Stimulated activated CD4-positive, alpha-beta T cell treated with anti-CD3 and anti-CD28 coated beads, Interleukin-1b, Interleukin-23, amount 100 ng/mL, for 1 hour (primary cell): ENCODE measurements at places on chromosomes 16 and 17.

DNA sequence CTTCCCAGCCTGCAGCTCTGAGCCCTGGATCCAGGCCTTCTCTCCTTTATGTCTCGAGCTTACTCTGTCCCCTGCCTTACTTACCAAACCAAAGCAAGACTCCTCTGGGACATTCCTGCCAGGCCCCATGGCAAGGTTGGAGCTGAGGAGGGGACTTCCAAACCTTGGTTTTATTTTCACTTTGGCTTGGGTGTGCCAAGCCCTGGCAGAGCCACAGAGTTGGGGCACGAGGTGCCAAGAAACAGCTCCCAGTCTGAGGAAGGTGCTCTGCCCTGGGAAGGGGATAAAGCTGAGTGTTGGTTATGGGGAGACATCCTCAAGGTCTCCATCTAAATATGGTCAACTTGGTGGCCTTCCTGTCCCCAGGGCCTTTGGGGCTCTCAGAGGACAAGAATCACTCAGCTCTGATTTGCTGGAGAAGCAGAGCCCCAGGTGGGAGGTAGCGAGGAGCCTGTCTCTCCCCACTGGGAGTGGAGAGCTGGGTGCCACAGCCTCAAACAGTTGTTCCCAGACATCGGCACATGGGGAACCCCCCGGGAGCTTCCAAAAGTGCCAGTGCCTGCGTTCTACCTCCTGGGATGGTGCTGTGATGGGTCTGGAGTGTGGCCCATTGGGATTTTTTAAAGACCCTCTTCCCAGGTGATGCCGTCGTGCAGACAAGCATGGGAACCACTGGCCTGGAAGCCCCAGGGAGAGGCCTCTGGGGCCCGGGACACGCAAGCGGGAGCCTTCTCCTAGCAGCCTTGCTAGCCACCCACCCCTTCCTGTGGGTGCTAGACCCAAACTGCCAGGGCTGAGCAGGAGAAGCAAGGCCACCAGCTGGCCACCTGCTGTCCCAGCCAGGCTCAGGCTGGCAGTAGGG, 10.3 kb downstream of the NLRC5 start:
- no peak for DNase-seq

- no peak for DNase-seq
Observed at GRCh38 chr17:34360601-34361270, 2.3 kb downstream of the CCL1 start.

DNA sequence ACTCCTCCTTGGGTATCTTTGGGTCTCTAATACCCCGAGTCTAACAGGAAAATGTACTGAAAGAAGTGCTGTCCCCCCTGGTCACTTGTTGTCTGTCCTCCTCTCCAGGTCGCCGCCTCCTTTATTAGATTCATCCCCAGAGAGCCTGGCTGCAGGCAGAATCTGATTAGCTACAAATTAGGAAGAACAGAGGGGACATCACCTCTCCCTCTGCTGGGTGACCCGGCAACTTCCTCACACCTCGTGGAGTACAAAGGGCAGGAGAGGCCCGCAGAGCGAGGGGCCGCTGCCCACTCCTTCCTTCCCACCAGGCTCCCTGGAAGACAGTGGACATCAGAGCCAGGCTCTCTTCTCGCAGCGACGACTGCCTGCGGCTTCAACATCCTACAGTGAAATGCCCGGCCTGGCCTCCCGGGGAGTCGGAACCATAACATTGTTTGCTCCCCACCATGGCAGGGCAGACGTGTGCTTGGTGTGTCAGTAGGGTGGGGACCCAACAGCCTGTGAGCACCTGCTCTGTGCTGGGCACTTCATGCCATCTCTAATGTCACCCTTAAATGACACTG, 5.3 kb downstream of the CYB561 start:
- no peak for DNase-seq

- DNase-seq: no peak
Observed at GRCh38 chr17:3879186-3879585, 13.7 kb downstream of the CAMKK1 start.

DNA sequence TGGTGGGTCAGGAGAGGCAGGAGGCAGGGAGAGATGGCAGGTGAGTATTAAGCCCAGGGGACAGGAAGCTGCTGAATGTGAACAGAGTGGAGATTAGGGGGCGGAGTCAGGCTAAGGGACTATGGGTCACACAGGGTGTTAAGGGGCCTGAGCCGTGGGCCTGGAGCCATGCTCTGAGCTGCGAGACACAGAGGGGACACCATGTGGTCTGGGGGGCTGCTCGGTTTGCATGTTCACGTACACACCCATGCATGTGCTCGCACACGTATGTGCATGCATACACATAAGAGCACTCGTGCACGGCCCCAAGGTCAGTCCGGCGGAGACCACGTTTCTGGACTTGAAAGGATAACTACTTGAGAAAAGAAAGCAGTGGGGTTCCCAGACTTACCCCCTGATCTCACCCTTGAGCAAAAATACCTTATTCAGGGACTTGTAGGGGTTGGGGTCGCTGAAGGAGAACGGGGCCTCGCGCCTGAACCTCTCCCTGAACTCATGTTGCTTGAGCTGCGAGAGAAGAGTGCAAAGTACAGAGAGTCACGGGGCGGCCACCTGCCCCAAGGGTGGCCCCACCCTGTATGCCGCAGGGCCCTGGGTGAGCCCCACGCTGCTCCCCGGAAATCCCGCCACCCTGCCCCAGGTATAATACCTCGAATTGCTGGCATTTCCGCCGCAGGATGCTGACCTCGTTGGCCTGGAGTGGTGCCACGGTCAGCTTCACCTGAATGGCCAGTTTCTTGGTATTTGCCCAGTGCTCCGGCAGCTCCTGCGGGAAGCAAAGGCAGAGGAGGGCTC, 50.8 kb downstream of the DNAH17 start:
- DNase-seq: no peak
